ENCODE measurements at places on chromosomes 16 and 17. TPM values are rescaled to one million over a fixed set of nuclear protein-coding genes. Genes with fewer than 3 reads are reported as not detected.

Gene SPN
- 70.7 TPM for total RNA-seq

Gene PLD6
- 4.9 TPM for total RNA-seq

Gene PDK2
- 30.2 TPM for total RNA-seq

Gene EPN3
- 0.09 TPM for total RNA-seq

Gene ALOX12
- total RNA-seq, result 0.17 TPM

Gene RNF157
- 3.8 TPM for total RNA-seq

Gene KRTAP4-1
- not detected for total RNA-seq

Gene FNDC8
- not detected for total RNA-seq

Gene DPEP3
- not detected for total RNA-seq

Gene HEATR9
- total RNA-seq, result 0.17 TPM

Gene FOXJ1
- total RNA-seq, result 2.9 TPM

Gene CLEC19A
- 0.17 TPM for total RNA-seq

Gene CACNA1H
- 10.9 TPM for total RNA-seq
